ENCODE measurements at places on chromosomes 5 and 9. TPM values are rescaled to one million over a fixed set of nuclear protein-coding genes. Genes with fewer than 3 reads are reported as not detected.

The OR1J2 gene
- total RNA-seq, result not detected

DNA sequence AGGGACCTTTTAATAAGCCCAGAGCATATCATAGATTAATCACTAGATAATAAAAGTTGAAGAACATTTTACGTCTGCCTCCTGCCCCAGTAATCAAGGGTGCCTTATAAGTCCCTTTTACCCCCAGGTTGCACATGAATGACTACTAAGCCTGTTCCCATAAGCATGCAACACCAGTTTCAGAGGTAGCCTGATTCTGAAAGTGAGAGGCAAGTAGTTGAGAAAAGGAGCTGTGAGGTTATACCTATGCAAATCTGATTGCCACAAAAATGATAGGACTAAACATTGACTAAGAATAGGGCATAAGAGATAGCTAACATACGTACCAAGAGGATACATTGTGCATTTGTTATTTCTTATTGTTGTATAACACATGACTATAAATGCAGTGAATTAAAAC lies 681.9 kb downstream of the ISL1 start:
- DNase-seq, result no peak

DNA sequence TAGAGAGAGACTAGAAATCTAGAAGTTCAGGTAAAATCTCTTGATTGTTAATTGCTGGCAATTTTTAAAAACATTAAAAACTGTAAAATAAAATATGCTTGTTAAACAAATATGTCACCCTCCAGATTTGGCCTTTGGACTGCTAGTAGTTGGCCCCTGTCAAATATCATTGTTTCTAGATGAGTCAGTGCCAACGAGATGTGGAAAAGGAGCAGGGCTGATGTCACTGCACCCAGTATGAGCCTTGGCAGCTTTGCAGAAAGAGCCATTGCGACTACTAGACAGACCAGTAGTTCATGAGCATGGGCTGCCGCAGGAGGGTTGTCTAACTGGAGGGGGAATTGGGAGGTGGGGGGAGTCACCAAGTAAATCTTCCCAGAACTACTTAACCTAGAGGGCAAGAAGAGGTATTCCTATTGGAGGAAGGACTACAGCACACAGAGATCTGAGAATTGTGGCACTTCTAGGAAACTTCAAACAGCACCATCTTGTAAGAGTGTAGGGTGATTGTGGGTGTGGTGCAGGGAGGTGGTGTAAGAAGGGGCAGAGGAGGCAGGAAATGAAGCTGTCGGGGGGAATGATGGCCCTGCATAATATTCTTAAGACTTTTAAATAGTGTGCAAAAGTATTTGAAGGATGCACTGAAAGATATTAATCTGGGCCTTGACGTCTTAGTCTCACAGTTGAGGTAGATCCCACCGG lies 7.1 kb upstream of the DOCK2 start:
- no peak for DNase-seq

The NR5A1 gene
- total RNA-seq, result not detected

The GBGT1 gene
- total RNA-seq, result 4.6 TPM

GRCh38 chr5:171957591-171958251 lies 48.7 kb downstream of the FBXW11 start:
- DNase-seq, result no peak

DNA sequence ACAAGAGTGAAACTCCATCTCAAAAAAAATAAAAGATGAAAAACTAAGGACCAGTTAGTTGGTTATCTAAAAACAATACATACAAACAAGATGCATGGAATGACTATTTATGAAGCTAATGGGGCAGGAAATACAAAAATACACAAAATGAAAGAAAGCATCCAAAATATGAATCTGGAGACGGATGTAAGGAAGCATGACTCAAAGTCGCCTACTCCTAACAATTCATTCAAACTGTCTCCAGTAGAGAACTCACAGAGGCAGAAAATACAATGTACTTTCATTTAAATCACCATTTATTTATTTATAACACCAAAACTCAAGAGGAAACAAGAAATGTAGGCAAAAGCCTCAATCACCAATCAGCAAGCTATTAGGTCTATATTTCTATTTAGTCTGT lies 68.4 kb downstream of the SCAI start:
- peak; percentile 10 for DNase-seq

GRCh38 chr5:179475208-179475751 lies 75.1 kb upstream of the RUFY1 start:
- DNase-seq, result peak; percentile 33

- no peak for DNase-seq
Measured at GRCh38 chr5:135839566-135839965, 5.1 kb downstream of the SLC25A48 start.

DNA sequence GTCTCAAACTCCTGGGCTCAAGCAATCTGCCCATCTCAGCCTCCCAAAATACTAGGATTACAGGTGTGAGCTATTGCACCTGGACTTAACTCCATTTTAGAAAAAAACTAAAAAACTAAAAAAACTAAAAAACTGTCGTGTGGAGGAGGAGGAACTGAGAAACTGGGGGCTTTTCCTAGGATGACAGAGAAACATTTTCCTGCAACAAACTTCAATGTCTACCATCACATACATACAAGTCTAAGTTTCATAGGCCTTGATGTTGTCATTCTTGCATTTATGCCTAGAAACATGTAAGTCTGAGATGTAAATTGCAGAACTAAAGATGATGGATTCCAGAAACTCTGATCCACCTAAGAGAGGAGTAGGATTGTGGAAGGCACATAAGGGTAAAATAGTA lies 556.8 kb downstream of the RAB3C start:
- DNase-seq, result no peak

The PCDHGA6 gene
- 3.5 TPM for total RNA-seq
